ENCODE measurements at places on chromosomes 13 and 19. TPM values are rescaled to one million over a fixed set of nuclear protein-coding genes. Genes with fewer than 3 reads are reported as not detected.

The TEX29 gene
- not detected for total RNA-seq

The CATSPERD gene
- not detected for total RNA-seq

The NLRP7 gene
- not detected for total RNA-seq

The SIX5 gene
- total RNA-seq, result 17.9 TPM

The VWA8 gene
- total RNA-seq, result 59.7 TPM

The FCER2 gene
- total RNA-seq, result not detected

The CEACAM4 gene
- total RNA-seq, result 0.61 TPM

The STOML3 gene
- total RNA-seq, result 0.27 TPM

Data from uterus (tissue), 4 donors.